ENCODE measurements at places on chromosomes 7 and 10.

DNA sequence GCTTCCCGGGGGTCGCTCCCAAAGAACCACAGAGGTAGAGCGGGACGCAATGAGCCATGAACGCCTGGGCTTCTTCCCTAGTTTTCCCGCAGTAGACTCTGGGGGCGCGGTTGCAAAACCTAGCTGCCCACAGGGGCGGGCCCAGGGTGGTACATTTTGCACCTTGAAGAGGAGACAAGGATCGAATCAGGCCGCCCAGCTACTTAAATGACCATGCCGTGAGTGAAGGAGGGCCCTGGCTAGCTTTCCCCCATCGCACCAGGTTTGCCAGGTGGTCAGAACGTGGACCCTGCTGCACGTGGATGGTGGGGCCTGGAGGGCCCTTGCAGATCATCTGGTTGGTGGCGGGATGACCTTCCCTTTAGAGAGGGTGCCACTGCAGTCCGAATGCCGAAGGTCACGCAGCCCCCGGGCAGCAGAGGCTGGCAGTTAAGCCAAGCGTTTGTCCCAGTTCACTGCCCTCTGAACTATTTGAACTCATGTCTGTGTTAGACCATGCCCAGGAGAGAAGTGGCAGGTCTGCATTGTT, 604 bp upstream of the SHTN1 start:
- DNase-seq = no peak

DNA sequence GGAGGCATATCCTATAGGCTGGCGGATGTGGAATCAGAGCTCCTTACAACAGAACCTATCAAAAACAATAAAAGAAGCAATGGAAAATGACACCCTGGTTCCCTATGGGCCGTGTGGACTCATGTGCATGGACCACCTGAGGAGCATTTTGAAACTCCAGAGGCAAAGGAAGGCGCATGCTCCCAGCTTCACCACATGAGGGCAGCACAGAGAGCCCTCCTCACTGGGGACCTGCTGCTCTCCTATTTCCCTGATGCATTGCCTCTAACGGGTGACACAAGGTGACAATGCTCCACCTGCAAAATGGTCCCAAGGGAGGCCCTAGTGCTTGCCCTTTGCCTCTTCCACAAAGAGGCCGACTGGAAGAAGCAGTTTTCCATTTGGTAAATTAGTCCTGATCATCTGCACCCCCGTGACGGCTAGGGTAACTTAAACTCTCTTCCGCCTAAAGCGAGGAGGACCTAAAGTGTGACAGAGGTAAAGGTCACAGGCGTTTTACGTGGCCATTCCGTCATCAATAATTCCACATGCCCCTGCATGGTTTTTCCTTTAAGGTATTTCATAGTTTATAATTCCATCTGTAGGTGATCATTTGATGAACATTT, 67.7 kb downstream of the GPAM start:
- no peak for DNase-seq

DNA sequence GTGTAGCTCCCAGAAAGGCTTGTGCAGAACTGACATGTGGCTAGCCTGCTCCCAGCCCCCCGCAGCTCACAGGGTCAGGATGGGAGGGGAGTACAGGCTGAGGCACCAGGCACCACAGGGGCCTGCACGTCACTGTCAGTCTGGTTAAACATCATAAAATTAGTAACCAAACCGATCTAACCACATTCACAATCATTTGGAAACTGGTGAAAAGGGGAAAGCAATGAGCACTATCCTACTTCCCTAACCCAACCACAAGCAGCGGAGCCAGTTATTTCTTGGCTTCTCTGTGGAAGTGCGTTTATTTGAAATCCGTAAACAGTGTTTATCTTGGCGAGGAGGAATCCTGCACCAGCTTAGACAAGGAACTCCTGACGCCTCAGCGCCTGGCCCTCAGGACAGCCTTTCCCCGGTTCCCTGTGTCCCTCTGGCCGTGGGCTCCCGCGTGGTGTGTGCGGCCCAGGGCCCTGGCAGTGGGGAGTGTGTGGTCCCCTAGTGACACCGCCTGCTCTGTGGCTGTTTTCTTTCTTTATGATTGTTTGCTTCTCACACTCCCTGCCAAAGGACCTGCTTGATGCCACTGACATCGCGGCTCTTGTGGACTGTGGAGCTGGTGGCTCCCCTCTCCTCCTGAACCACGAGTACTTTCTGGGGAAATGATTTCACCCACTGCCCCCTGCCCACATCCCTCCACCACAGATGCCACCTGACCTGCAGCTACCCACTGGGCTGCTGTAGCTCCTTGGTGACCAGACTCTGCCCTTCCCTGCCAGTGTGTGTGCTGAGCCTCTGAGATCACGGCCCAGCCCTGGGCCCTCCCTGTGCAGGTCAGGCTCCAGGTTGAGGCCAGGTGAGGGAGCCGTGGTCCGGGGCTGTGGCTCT, 38.0 kb downstream of the INPP5A start:
- DNase-seq = peak; percentile 61

- DNase-seq = no peak
Measured at GRCh38 chr10:117801691-117802090, 245.1 kb downstream of the RAB11FIP2 start.

- DNase-seq = peak; percentile 65
Measured at GRCh38 chr10:117503244-117504205, 39.0 kb upstream of the EMX2 start.

DNA sequence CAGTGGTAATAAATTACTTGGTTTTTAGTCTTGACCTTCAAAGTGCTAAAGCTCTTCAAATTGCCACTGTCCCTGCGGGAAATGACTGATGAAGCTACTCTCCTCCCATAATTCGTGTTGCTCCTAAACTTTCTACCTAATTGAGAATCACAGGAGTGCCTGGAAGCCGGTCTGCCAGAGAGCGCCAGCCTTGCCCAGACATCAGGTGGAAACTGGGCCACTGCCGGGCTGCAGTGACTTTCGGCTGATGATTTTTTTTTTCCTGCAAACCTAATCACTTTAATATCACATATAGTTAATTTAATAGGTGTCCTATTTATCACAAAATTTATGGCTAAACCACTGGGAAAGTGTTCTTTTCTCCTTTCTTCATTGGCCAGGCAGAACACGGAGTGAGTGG, 59.6 kb upstream of the UBE3C start:
- no peak for DNase-seq

DNA sequence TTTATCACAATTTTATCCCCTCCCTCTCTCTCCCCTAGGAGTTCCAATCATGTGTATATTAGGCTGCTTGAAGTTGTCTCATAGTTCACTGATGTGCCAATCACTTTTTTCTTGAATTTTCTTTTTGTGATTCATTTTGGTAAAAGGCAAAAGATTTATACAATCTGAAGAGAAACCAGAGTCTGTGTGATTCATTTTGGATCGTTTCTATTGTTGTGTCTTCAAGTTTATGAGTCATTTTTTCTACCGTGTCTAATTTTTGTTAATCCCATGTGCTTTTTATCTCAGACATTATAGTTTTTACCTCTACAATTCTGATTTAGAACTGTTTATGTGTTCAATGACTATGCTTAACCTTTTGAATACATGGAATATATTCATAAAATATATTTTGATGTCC, 483.9 kb upstream of the AUTS2 start:
- no peak for DNase-seq

- no peak for DNase-seq
Measured at GRCh38 chr10:14904864-14905263, 26.2 kb downstream of the SUV39H2 start.

DNA sequence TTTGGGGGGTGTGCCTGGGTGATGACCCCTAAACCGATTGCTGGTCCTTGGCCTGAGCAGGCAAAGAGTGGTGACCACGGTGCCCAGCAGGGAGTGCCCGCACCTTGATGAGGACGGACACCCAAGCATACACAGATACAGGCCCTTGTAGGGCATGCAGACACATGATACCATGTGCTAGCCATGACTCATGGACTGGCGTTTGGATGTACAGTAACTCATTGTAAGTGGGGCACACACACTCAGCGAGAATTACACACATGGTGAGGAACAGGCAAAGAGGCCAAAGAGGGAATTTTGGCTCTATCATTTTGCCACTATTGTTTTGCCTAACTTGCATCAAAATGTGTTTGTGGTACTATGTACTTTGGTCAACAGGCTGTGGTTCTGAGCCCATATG, 24.1 kb downstream of the KAZALD1 start:
- DNase-seq = no peak

All from fibroblast of skin of left quadriceps (primary cell).